ENCODE measurements at places on chromosomes 4 and X.
A peak's percentile ranks its signal among the peaks of the same experiment; 100 is the strongest.

- no peak for DNase-seq
These were observed 3.6 kb downstream of the MID1IP1 start for GRCh38 chrX:38804682-38805431.

DNA sequence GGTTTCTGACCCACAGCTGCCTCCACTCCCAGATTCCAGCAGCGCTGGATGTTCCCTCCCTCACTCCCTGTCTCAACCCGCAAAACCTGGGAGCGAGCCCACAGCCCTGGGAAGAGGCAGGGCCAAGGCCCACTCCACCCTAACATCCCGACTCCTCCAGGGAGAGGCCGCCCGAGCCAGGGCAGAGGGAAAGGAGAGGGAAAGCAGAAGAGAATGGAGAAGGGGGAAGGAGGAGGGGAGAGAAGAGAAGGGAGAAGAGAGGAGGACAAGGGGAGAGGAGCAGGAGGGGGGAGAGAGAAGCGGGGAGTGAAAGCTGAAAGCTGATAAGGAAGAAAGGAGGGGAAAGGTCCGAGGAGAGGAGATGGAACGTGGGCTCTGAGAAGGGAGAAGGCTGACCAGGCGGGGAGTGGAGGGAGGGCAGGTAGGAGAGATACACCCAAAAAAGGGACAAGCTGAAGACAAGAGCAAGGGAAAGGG lies 120.2 kb upstream of the PJA1 start:
- DNase-seq = no peak

- no peak for DNase-seq
These were observed 70.2 kb upstream of the NEIL3 start for GRCh38 chr4:177239477-177239876.

DNA sequence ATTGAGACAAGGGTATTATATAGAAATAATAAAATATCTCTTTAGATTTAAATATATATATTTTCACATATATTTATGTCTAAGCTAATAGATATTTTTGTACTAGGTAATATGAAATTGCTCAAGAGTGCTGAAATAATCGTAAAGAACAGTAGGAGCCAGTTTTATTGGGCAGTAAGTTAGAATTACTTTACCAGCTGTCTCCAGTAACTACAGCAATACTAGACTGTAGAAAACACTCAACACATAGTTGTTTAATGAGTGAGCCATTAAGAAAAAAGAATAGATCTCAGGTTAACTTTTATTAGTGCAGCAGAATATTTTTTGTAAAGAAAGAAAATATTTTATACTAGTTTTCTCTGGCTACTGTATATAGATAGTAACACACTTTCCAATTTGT lies 715.2 kb downstream of the TRIML1 start:
- DNase-seq = no peak

DNA sequence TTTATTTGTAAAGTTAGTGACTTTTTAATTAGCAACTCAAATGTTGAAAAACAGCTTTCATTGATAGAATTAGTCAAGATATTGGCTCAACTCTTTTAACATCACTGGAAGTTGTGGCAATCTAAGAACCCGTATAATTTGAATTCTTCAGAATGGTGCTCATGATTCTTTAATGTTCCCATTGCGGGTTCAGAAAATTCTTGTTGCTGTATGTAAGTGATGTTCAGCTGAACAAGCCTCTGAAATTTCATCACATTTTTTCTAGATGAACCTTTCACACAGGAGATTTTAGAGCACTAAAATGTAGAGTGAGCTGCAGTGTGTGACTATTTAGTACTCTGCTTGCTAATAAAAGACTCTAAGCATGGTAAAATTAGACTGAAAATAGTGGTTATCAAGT lies 1317.7 kb downstream of the FSTL5 start:
- DNase-seq = no peak

GRCh38 chrX:153947009-153947769 lies 2.7 kb upstream of the RENBP start:
- DNase-seq = peak; percentile 84

- no peak for DNase-seq
These were observed 32.8 kb upstream of the GLRB start for GRCh38 chr4:157043131-157043530.

- no peak for DNase-seq
These were observed 10.4 kb downstream of the CXCL8 start for GRCh38 chr4:73750730-73751129.

GRCh38 chr4:121989715-121990114 lies 37.9 kb upstream of the TRPC3 start:
- no peak for DNase-seq

DNA sequence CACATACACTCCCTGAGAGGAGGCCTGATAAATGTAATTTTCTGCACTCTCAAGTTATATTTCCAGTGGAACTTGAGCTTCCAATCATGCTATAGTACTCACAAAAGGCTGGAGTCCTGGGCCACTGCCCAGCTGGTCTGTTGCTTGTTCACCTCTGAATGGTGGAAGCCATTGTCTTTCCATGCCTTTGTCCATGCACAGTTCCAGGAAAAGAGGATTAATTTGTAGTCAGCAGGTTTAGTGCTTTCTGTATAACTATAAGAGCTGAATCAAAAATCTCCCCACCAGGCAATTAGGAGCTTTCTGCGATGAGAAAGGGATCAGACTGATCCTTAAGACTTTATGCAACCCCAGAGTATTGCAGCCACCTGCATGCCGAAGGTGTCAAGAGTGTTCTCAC lies 195.4 kb upstream of the PGRMC2 start:
- no peak for DNase-seq

GRCh38 chr4:3192188-3192587 lies 56.8 kb upstream of the MSANTD1 start:
- peak; percentile 55 for DNase-seq

All from CD4-positive, alpha-beta T cell treated with Interleukin-21 for 1 hour (primary cell).